Bronchial smooth muscle cell (primary cell): ENCODE measurements at places on chromosomes 11 and 22. TPM values are rescaled to one million over a fixed set of nuclear protein-coding genes. Genes with fewer than 3 reads are reported as not detected.

MIOX gene
- total RNA-seq = not detected in 2 replicates

LMO1 gene
- total RNA-seq = not detected in 2 replicates

CASP5 gene
- under 0.01 TPM in 1 of 2 replicates, not detected in the other for total RNA-seq

KCNJ1 gene
- total RNA-seq = under 0.01 TPM in 1 of 2 replicates, not detected in the other

OR52A1 gene
- total RNA-seq = not detected in 2 replicates

IFITM5 gene
- not detected in 2 replicates for total RNA-seq

CLDN5 gene
- 0.43 and 0.63 TPM in 2 replicates for total RNA-seq

UBQLNL gene
- 0.16 and 0.17 TPM in 2 replicates for total RNA-seq

NXPE2 gene
- total RNA-seq = 0.09 TPM in 1 of 2 replicates, not detected in the other

PNPLA3 gene
- total RNA-seq = 1.7 and 2.9 TPM in 2 replicates

PRR33 gene
- total RNA-seq = not detected in 2 replicates

PATE4 gene
- total RNA-seq = not detected in 2 replicates

ADAMTS15 gene
- 23.4 and 29.6 TPM in 2 replicates for total RNA-seq

POTEH gene
- total RNA-seq = not detected in 2 replicates
